ENCODE measurements at places on chromosomes 4 and X.
A peak's percentile ranks its signal among the peaks of the same experiment; 100 is the strongest.

GRCh38 chrX:152137771-152138387, 498 bp downstream of the MAGEA10 start:
- no peak for DNase-seq

GRCh38 chr4:61202638-61203435, 2.7 kb downstream of the ADGRL3 start:
- peak; percentile 24 for DNase-seq

- peak; percentile 95 for DNase-seq
Measured at GRCh38 chr4:5710961-5711478, at the start of gene EVC. TSS of gene EVC (plus strand) at chr4:5711201. CDS start at chr4:5711381, 180 bp downstream.

DNA sequence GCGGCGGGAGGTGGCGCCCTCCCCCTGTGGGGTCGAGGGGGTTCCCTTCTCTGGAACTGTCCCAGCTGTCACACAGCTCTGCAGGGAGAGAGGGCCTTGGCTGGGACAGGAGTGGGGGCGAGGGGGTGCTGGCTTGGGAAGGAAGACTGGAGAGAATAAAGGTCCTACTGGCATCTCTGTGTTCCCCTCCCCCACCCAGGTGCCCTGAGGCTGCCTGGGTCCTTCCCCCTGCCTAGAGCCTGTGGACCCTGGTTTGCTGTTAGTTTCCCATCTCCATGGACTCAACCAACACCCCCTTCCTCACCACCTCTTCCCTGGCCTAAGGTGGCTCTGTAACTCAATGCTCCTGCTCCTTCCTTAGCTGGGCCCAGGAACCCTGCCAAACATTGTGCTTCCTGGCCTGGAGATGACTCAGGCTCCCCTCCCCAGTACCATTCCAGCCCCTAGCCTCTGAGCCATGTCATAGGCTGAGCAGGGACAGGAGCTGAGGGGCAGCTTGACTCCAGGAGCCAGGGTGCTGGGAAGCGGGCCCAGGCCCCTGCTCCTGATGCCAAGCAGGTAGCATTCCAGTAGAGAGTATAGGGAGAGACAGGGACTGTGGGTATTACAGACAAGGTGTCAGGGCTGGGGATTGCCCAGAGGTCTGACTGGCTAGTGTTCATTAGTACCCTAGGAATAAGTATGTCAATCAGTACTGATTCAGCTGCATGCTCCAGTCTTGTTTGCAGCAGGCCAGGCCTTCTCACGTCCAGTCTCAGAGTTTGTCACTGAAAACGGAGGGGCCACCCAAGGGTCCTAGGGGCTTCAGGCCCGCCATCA, 100.7 kb downstream of the EFNB1 start:
- no peak for DNase-seq

DNA sequence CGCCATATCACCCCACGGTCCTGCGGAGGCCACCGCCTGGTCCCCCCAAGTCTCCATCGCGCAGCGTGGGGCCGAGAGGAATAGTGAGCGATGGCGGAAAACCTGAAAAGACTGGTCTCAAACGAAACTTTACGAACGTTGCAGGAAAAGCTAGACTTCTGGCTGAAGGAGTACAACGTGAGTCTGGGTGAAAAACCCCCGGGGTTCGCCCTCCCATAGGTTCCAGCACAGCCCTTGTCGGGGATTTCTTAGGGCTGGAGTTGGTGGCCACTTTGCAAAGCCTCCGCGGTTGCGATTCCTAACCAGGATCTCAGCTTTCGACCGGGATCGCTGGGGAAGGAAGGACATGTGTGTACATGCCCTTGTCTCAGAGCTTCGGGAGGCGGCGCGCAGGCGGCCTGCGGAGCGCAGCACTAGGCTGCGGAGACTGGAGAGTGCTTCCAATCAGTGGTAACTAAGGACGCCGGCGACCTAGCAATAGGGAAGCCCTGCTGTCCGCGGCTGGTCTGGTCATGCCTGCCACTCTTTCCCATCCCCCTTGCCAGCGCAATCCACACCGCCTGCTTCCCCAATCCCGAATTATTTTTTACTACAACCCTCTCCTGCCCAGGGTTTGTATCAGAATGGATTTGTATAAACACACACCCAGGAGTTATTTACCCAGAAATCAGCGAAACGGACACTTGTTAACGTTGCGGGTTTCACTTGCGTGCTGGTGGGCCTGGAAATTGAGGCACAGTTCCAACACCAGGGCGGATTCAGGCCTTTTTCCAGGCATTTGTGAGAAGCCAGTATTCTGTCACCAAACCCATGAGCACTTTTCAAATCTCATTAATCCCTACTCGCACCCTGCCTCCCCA, 741 bp downstream of the SPATA18 start:
- peak; percentile 92 for DNase-seq

GRCh38 chrX:10555846-10556245, 64.5 kb downstream of the MID1 start:
- no peak for DNase-seq

- DNase-seq = peak; percentile 35
Measured at GRCh38 chr4:143025081-143025704, 159.5 kb upstream of the USP38 start.

DNA sequence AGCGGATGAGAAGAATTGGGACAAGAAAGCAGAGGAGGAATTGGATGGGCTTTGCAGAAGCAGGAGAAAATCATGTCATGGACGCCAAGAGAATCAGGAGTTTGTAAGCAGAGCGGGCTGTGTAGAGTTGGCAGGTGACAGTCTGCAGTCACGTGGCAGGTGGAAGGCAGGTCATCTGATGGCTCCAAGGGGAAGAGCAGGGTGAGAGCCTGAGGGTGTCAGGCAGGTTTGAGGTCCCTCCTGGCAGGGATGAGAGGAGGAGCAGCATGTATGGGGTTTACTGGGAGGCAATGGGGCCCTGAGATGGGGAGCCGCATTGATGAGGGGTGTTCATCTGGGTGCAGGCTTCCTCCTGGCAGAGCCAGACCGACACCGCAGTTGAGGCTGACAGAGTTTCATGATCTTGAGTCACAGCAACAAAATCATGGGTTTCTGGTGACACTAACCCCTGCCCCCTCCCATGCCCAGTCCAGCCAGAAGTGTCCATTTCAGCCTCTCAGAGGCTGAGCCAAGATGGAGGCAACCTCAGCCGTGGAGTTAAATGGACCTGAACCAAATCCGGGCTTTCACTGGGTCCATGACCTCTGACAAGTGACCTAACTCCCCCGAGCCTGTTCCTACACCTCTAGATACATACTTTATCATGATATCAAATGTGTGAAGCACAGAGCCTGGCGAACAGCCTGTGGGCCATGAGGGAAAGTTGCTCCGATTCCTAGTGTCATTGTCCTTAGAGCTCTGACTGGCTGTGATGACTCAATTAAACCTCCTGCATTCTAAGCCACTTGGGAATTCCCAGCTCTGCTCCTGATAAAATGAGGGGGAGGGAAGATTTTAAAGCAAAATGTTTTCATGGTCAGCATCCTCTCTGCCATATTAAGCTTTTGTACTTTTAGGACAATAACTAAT, 36.1 kb downstream of the EVC start:
- DNase-seq = no peak

DNA sequence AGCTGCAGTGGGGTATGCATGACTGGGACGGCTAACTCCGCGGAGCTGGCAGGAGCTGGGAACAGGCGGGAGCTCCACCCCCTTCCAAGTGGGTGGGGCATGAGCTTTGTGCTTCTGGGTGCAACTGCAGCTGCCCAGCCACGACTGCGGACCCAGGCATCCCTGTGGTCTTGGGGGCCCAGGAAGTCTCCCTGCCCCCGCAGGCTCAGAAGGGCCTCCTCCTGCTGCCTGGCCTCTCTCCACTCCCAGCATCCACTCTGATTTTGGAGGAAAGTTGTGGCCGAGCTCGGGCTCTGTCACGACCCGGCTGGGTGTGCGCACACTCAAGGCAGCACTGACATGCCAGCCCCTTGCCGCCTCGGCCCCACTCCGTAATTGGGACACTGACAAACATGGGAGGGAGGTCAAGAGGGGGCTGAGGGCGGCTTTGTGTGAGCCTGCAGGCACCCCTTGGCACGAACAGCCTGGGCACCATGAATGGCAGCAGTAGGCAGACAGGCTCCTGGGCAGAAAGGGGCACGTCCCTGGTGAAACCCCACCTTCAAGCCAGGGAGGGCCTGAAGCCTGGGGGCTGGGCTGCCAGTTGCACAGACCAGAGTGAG, 822.6 kb downstream of the GLUD2 start:
- DNase-seq = no peak

GRCh38 chrX:110989447-110989846, 106.5 kb upstream of the PAK3 start:
- DNase-seq = no peak

DNA sequence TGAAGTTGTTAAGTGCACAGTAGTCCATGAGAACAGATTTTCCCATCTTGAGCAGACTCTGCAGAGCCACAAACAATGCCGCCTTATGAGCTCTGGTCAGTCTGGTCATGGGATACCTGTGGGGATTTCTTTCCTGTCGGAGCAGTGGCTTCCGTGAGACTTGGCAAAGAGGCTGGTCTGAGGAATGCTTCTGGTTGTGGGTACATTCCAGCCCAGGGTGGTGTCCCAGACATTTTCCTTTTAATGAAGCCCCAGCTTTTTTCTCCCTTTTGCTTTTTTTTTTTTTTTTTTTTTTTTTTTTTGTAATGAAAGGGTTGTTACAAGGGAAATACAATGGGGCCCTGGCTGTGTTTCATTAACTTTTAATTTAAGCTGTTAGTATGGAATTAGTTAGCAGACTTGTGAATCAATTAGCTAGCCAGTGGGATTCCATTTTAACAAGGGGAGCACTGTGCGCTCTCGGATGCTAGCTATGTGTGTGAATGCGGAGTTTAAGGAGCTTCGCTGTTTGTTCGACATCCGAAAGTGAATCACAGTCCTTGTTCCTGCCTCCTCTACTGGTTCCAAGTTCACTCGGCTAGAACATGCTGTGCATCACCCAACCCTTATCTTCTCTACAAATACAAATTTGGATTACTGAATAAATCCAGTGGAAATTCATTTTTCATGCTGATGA, 225.1 kb downstream of the CBR4 start:
- no peak for DNase-seq

GRCh38 chr4:177287255-177287654, 22.4 kb upstream of the NEIL3 start:
- DNase-seq = no peak

- DNase-seq = no peak
Measured at GRCh38 chr4:75040703-75041102, 107.8 kb downstream of the PARM1 start.

- DNase-seq = no peak
Measured at GRCh38 chr4:139872274-139872673, 206.7 kb downstream of the MGST2 start.

- DNase-seq = peak; percentile 35
Measured at GRCh38 chr4:6471307-6472007, 957 bp downstream of the PPP2R2C start.

DNA sequence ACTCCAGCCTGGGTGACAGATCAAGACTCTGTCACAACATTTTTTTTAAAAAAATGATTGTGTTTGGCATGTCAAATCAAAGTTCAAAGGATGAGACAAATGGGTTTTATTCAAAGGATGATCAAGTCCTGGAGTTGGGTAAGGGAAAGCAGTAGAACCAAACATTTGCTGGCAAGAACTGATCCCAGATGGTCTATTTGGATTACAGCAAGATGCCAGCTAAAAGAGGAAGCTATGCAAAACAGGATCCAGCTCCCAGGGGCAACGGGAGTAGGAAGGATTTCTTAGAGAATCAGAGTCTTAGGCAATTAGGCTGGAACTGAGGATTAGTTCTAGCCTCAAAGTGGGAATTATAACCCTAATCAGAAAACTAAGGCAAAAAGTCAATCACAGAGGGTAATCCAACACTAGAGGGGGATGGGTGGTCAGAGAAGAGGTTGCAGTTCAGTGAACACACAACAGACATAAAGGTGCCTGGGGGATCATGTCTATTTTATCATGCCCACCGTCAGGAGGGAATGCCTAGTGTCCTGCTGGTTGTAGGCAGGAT, 133.0 kb upstream of the PLS3 start:
- DNase-seq = peak; percentile 71

DNA sequence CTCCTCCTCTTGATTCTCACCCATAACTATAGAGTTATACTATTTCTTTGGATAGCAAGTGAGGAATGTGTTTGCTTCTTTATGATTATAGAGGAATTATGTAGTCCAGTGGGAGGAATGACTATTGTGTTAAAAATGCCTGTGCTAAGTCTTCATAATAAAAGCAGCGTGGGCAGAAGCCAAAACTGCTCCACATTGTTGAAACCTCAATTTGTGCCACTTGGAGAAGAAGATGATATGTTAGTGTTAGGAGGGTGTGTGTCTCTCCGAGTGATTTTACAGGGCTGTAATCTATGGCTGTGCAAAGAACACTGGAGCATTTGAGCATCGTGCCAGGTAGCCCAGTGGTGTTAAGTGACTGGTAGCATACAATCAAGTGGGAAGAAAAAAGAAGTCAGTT, 74.3 kb downstream of the FRAS1 start:
- no peak for DNase-seq

- no peak for DNase-seq
Measured at GRCh38 chr4:112616984-112617383, 19.7 kb downstream of the ZGRF1 start.

GRCh38 chr4:20829617-20830357, 129.5 kb downstream of the PACRGL start:
- no peak for DNase-seq

DNA sequence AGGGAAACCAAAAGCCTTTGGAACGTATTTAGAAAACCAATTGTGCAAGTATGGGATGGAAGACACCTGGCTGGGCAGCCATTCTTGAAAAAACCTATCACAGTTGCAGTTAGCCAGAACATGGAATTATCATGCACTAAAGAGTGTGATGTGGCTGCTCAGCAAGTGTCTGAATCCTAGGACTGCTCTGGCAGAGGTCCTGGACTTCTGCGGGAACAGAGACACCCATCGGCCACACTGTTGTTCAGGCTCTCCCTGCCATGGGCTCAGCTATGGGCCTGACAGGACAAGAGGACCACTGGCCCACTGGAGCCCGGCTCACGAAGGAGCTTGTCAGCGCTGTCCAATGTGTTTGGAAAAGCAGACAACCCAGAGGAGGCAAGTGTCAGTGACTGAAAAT, 115.7 kb upstream of the GPC4 start:
- DNase-seq = no peak

- DNase-seq = no peak
Measured at GRCh38 chr4:150911326-150911725, 103.8 kb downstream of the LRBA start.

- no peak for DNase-seq
Measured at GRCh38 chr4:141132709-141133145, 542 bp downstream of the RNF150 start.

Data from WERI-Rb-1 (cell line).